Cortex of kidney (tissue), 1 donor: ENCODE measurements at places on chromosomes 11 and 22.

- DNase-seq: no peak
Measured at GRCh38 chr11:104700609-104701008, 197.7 kb downstream of the CASP12 start.

DNA sequence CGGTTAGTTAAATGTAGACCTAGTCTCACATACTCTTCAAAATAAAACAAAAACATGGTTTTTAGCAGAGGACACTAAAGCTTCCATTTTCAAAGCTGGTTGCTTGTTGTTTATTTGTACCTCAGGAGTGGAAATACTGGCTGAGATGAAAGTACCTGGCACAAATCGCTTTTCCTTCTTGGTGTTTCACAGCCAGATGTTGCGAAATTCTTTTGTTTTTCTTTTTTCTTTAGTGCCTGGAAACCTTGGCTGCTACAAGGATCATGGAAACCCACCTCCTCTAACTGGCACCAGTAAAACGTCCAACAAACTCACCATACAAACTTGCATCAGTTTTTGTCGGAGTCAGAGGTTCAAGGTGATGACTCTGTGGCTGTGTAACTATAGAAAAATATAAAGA lies 48.3 kb downstream of the KREMEN1 start:
- no peak for DNase-seq

DNA sequence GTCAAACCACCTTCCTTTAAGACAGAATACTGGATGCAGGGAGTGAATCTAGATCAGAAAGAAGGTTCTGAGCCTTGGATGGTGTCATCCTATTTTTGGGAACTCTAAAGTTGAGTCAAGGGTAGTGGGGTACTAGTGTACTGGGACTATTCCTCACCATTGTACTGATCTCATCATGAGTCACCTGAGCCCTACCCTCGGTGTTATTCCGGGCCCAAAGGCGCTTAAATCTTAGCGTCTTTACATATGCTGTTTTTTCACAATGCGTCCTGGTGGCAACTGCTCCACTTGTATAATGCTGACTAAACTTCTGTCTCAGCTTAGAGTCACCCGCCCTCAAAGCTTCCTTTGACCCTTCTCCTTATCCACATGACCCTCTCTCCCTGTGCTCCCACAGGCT lies 25.3 kb upstream of the PATE1 start:
- DNase-seq: no peak

DNA sequence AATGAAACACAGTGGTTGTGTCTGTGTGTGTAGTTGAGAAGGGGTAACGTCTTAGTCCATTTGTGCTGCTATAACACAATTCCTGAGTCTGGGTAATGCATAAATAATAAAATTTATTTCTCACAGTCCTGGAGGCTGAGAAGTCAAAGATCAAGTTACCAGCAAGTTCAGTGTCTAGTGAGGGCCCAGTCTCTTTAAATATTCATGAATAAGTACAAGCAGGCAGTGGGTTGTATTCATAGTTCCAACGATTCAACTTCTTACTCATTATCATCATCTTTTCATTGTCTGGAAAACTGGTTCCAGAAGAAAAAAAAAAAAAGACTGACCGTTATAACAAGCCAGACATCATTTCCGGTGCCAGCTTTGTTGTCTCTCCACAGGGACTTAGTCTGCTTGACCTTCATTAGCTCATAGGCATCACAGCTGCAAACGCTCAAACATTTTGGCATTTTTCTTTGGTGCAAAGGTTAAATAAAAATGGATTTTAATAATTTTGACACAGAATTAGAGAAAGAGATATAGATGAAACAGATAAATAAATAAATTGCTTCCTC lies 1297.5 kb downstream of the LRRC4C start:
- no peak for DNase-seq

DNA sequence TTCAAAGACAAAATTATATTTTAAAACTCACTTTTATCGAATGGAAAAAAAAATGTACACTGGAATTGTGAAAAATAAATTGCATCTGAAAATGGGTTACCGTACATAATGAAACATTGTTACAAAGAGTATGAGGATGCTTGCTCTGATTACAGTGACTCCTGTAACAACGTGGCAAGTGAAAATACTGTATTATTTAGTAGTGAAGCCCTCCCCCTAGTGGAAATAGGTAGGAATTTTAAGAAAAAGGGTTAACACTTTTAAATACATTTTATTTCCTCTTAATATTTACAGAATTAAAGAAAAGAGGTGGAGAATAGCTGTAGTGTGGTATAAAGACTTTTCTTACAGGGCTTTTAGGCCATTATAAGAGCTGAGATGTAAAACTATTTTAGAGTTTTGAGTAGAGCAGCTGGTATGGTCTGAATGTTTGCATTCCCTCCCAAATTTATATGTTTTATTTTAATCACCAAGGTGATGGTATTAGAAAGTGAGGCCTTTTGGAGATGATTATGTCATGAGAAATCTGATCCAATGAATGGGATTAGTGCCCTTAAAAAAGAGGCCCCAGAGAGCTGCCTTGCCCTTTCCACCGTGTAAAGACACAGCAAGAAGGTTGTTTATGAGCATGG lies 25.2 kb downstream of the FAM76B start:
- no peak for DNase-seq

GRCh38 chr11:126308271-126308671 lies 4.4 kb downstream of the DCPS start:
- no peak for DNase-seq

DNA sequence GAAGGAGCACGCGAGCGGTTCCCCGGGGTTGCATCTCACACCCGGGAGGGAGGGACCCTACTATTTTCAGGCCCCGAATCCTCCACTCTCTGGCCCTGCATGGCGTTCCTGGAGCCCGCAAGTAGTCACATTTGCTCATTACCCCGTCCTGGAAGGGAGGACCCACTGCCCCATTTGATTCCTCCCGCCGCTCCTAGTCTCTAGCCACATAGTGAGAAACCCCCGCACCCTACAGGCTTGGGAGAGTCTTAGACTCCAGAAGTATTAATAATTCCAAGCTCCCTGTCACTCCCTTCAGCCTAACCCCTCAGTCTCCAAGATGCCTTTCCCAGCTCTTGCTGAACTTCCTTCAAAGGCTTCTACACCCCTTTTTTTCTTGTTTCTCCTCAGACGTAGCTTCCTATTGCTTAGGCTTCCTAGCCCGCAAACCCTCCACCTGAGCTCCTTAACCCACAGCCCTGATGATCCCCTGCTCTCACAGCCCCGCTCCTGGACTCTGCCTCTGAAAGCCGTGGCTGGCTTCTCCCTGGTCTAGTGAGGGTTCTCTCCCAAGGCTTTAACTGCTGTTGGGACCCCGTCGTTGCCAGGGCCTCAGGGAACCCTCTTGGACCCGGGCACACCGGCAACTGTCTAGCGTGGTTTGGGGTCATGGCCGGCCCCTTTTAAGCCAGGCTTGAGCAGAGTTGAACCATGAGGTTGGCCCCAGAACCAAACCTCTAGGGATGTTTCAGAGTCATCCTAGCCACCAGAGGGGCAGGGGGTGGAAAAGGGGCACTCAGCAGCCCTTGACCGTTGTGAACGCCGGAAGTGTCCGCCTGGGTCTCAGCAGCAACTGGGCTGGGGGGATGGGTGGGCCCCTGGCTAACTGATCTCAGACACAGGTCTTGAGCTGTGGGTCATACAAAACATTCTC lies 862 bp downstream of the GGA1 start:
- DNase-seq: no peak
